Naive thymus-derived CD8-positive, alpha-beta T cell (primary cell): ENCODE measurements at places on chromosomes 3 and 15. TPM values are rescaled to one million over a fixed set of nuclear protein-coding genes. Genes with fewer than 3 reads are reported as not detected.

DNA sequence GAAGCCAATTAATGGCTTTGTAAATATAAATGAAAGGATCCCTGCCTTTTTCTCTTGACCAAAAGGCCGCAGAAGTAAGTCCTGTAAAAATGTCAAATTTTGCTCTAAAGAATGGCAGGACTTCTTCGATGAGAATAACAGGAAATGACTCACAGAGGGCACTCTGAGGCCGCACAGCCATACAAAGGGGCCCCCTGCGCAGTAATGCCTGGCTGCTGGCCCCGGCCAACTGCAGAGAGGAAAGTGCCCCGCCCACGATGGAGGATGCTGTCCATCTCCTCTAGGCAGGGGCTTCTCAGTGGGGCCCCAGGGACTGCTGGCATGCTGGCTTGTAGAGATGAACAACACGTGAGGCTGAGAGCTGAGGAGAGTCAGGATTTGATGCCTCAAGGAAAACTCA lies 18.1 kb upstream of the SCN10A start:
- no peak overlapping the region for H3K4me3 ChIP-seq
- H3K27ac ChIP-seq = no peak overlapping the region
- no peaks in the 10 kb centered on the region for H3K27me3 ChIP-seq
- DNase-seq = no peak
- H3K36me3 ChIP-seq = no peaks in the 10 kb centered on the region

- H3K27ac ChIP-seq = no peak overlapping the region
- no peak for DNase-seq
- peaks cover 14% of the 10 kb centered on the region for H3K27me3 ChIP-seq
- H3K4me1 ChIP-seq = no peaks in the 10 kb centered on the region
These were observed 153.7 kb upstream of the ABI3BP start for GRCh38 chr3:101146946-101147345.

- H3K36me3 ChIP-seq = no peaks in the 10 kb centered on the region
- H3K4me1 ChIP-seq = peaks cover 15% of the 10 kb centered on the region
- H3K27me3 ChIP-seq = no peaks in the 10 kb centered on the region
- DNase-seq = peak; percentile 88
These were observed 2.9 kb downstream of the GNAT1 start for GRCh38 chr3:50194128-50194902.

- no peak overlapping the region for H3K4me3 ChIP-seq
- no peak for DNase-seq
- no peaks in the 10 kb centered on the region for H3K27me3 ChIP-seq
- H3K27ac ChIP-seq = no peak overlapping the region
- no peaks in the 10 kb centered on the region for H3K4me1 ChIP-seq
These were observed 1273.4 kb downstream of the ROBO2 start for GRCh38 chr3:78313332-78313731.

DNA sequence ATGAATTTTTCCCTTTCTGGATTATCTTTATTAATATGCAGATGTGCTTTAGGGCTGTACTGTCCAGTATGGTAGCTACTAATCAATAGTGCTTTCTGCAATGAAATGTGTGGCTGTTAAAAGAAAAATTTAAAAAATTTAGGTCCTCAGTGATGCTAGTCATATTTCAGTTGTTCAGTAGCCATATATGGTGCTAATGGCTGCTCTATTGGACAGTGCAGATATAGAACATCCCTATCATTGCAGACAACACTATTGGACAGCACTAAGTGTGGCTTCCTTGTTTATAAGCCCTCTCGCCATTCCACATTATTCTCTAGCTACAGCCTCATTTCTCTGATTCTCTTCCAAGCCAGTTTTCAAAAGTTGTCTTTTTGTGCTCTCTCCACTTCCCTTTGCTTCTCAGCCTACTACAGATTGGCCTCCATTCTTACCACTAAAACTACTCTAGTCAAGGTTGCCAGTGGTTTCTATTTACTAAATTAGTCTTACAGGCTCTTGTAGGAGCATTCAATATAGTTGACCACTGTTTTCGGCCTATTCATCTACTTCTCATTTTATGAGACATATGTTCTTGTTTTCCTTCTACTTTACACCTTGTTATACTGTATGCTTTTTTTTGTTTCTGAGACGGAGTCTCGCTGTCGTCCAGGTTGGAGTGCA lies 9.5 kb downstream of the MAPK6 start:
- no peaks in the 10 kb centered on the region for H3K27me3 ChIP-seq
- peaks cover 17% of the 10 kb centered on the region for H3K4me1 ChIP-seq
- no peak overlapping the region for H3K27ac ChIP-seq
- no peak for DNase-seq

- H3K4me1 ChIP-seq = no peaks in the 10 kb centered on the region
- H3K36me3 ChIP-seq = no peaks in the 10 kb centered on the region
- no peak overlapping the region for H3K27ac ChIP-seq
- no peak for DNase-seq
These were observed 120.3 kb downstream of the KCNAB1 start for GRCh38 chr3:156240642-156241041.

GRCh38 chr3:126678693-126679317 lies 23.9 kb upstream of the TXNRD3 start:
- H3K27me3 ChIP-seq = peaks cover 10% of the 10 kb centered on the region
- H3K36me3 ChIP-seq = peaks cover 3% of the 10 kb centered on the region
- peak overlapping the region; percentile 60 for H3K4me3 ChIP-seq
- no peak overlapping the region for H3K27ac ChIP-seq
- DNase-seq = no peak

DNA sequence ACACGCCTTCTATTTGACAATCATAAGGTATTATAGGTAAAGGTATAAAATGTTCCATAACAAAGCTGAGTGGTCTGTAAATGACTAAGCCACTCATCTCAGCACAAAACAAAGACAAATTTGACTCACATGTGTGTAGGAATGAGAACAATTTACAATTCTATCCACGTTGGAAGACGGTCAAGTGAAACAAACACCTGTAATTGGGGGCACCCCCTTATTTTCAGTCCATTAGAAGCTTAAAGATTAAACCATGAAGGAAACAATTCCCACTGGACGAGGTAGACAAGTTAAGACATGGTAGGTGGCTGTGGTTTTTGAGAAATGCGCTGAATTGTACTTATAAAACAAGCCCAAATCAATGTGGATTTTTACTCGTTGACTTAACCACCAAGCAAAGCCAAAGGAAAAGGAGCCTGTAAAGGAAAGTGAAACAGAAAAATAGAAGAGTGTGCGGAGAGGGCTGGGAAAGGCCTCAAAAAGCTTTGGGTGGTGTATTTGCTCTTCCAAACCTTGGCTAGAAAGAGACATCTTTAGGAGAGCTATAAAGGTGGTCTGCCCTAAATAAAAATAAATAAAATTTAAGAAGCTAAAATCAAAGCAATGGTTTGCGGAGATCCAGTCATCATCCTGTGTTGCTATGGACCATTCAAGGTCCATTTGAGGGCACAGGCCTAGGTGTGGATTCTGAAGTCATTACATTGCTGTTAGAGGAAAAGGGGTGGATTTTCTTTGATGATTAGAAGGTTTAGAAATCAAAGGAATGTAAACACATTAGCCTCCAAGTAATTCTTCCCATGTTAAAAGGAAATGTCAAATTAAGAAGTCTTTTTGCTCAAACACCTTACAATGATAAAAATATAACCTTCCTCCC lies 135.0 kb downstream of the TFG start:
- H3K27me3 ChIP-seq = peaks cover 10% of the 10 kb centered on the region
- no peak overlapping the region for H3K4me3 ChIP-seq
- no peak overlapping the region for H3K27ac ChIP-seq

DNA sequence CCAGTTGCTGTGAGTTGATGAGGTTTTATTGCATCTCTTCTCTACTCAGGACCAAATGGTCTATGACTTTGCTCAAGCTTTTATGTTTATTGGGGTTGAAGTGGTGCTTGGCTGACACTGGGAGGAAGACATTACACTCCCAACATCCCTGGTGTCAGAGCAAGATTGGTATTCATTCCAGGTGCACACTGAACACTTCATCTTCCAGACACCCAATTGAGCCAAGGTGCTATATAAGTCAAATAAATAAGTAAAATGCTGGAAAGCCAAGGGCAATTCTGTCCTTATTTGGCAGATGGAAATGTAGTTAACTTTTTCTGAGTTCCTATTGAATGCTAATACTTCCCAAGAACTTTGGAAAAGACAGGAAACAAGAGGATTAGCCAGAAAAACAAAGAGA lies 53.2 kb upstream of the CDV3 start:
- H3K4me3 ChIP-seq = no peak overlapping the region
- no peaks in the 10 kb centered on the region for H3K4me1 ChIP-seq
- H3K36me3 ChIP-seq = no peaks in the 10 kb centered on the region
- H3K27ac ChIP-seq = no peak overlapping the region

- H3K27me3 ChIP-seq = no peaks in the 10 kb centered on the region
- no peaks in the 10 kb centered on the region for H3K36me3 ChIP-seq
- no peak overlapping the region for H3K27ac ChIP-seq
- peaks cover 6% of the 10 kb centered on the region for H3K4me1 ChIP-seq
These were observed 39.5 kb downstream of the ZBTB11 start for GRCh38 chr3:101637451-101637850.

DNA sequence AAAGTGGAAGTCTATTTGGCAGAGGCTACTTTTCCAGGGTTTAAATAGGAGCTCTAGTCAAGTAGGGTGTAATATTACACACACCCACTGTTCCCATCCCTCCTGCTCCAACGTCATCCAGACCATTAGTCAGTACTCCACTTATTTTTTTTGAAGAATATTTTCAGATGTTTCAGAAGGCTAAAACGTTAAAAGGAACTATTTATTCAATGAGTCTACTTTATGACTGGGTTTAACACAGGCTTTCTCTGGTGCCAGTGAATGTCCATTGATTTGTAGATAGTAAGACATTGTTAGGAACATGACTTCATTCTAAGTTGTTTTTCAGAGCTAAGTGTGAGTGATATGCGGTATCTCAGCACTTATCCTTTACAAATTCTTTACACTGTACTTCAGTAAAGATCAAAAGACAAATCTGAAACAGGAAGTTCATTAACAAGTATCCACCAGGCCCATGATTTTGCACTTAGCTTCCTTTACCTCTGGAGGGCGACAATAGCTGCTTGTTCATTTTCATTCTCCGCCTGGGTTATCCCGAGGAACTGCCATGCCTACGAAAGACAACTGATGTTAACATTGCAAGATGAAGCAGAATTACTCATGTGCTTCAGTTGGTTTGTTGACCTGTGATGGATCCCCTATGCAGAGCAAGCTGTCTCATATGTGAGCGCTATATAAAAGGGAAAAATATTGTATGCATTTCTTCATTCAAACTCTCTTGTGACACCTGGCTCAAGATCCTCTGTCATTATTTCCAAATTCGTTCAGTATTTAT lies 158.7 kb downstream of the USP13 start:
- DNase-seq = no peak
- H3K27ac ChIP-seq = no peak overlapping the region
- peaks cover 2% of the 10 kb centered on the region for H3K4me1 ChIP-seq
- no peak overlapping the region for H3K4me3 ChIP-seq
- H3K27me3 ChIP-seq = no peaks in the 10 kb centered on the region
- H3K36me3 ChIP-seq = no peaks in the 10 kb centered on the region

DNA sequence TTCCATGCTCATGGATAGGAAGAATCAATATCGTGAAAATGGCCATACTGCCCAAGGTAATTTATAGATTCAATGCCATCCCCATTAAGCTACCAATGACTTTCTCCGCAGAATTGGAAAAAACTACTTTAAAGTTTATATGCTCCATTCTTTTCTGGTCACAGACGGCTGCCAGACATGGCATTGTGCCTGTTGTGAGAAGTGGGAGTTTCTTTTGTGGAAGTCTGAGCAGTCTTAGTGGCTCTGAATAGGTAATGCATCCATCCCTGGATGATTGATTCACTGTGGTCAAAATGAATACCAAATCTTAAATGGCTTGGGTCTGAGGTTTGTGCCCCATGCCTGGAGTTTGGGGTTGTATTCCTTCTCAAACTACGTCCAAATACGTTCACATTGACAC lies 274.5 kb upstream of the AZI2 start:
- H3K27me3 ChIP-seq = peaks cover 9% of the 10 kb centered on the region
- H3K27ac ChIP-seq = no peak overlapping the region
- H3K4me3 ChIP-seq = no peak overlapping the region
- DNase-seq = no peak

DNA sequence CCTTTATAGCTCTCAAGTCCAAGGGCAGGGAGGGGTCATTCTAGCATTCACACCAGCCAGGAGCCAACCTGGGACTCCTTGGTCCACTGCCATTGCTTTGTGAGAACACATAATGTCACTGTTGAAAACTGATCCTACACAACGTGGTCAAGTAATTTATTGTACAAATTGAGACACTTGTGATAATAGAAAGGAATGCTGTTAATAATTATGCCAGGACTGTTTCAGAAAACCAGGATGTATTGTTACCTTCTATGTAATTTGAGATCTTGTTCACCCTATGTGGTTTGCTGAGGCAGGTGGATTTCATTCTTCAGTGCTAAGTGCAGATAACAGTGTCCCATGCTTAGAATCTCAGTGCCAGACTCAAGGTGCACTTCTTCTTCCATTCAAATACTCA lies 33.3 kb downstream of the TMCO5A start:
- no peaks in the 10 kb centered on the region for H3K36me3 ChIP-seq
- H3K4me1 ChIP-seq = no peaks in the 10 kb centered on the region
- DNase-seq = no peak

DNA sequence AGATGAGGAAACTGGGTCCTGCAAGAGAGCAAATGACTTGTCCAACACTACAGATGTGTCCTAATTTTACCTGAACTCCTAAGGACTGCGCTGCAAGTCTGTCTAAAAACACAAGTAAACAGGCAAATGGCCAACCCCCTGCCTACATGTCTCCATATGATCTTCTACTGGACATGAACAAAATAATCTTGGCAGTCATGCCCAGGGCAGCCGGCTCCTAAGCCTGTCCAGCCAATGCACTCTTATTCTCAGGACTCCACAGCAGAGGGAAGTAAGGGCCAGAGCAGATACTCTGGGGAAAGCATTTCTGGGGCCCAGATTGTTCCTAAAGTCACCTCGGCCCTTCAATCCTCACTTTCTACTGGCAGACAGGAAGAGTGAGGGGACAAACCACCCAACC lies 10.3 kb downstream of the COLQ start:
- no peak overlapping the region for H3K27ac ChIP-seq
- no peaks in the 10 kb centered on the region for H3K27me3 ChIP-seq
- DNase-seq = no peak
- H3K4me3 ChIP-seq = no peak overlapping the region
- H3K4me1 ChIP-seq = no peaks in the 10 kb centered on the region

- no peaks in the 10 kb centered on the region for H3K27me3 ChIP-seq
- DNase-seq = no peak
- no peaks in the 10 kb centered on the region for H3K4me1 ChIP-seq
- no peak overlapping the region for H3K27ac ChIP-seq
- H3K4me3 ChIP-seq = no peak overlapping the region
These were observed 227.4 kb upstream of the PROK2 start for GRCh38 chr3:72012363-72012762.

TMCO5A gene
- total RNA-seq = not detected

NANOGP8 gene
- not detected for total RNA-seq

SNTN gene
- total RNA-seq = not detected

PROK2 gene
- total RNA-seq = not detected

SI gene
- total RNA-seq = not detected

ETV5 gene
- total RNA-seq = 0.08 TPM

EAF2 gene
- total RNA-seq = 9.7 TPM

TEX55 gene
- total RNA-seq = not detected

CHDH gene
- 0.25 TPM for total RNA-seq

ACTRT3 gene
- total RNA-seq = 0.29 TPM

EPHB1 gene
- not detected for total RNA-seq

RBM15B gene
- total RNA-seq = 42.0 TPM

TIGIT gene
- total RNA-seq = 5.0 TPM

EFL1 gene
- total RNA-seq = 20.5 TPM
